Stimulated activated CD4-positive, alpha-beta T cell treated with anti-CD3 and anti-CD28 coated beads, Interleukin-12 subunit alpha, Interleukin-12 subunit beta, amount 100 ng/mL, for 48 hours (primary cell): ENCODE measurements at places on chromosomes 1 and 21.

DNA sequence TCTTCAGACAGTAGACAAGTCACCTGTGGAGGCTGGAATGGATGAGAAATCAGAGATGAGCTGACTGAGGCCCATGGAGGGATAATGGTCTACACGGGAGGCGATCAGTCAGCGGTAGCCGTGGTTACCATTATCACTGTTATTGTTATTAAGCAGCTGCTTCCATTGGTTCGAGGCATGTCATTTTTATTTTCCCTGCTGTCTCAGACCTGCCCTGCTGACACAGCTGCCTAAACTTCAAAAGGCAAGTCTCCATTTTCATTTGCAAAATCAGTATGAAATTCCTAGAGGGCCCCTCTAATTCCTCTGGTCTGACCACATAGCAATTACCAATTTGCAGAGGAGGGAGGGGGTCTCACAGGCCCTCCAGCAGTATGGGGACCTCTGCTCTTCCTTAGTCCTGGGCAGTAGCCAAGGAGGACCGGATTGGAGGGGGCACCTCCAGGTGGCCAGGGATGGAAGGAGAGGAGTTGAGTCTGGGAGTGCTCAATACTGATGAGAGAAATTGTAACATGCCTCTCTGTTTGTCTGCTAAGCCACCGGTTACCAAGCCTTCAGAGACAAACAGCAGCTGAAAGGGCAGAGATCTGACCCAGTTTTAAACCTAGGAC, 184.2 kb downstream of the TRABD2B start:
- DNase-seq: no peak

GRCh38 chr1:65214340-65215027, 66.5 kb downstream of the AK4 start:
- DNase-seq: no peak

DNA sequence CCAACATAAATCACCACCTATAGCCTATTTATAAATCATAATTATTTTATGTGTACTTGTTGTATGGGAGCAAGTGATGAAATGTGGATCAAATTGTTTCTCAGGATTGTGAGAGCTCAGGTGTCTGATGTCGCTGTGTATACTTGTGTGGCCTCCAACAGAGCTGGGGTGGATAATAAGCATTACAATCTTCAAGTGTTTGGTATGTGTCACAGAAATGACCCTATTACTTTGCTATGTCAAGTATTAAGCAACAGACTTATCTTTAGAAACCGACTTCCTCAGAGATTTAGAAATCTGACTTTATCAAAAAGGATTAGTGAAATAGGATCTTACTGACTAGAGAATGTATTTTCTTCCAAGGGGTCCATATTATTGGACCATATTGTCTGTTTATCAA, 280.9 kb downstream of the TPR start:
- no peak for DNase-seq

GRCh38 chr1:63818567-63819325, 44.9 kb downstream of the ROR1 start:
- DNase-seq: no peak

DNA sequence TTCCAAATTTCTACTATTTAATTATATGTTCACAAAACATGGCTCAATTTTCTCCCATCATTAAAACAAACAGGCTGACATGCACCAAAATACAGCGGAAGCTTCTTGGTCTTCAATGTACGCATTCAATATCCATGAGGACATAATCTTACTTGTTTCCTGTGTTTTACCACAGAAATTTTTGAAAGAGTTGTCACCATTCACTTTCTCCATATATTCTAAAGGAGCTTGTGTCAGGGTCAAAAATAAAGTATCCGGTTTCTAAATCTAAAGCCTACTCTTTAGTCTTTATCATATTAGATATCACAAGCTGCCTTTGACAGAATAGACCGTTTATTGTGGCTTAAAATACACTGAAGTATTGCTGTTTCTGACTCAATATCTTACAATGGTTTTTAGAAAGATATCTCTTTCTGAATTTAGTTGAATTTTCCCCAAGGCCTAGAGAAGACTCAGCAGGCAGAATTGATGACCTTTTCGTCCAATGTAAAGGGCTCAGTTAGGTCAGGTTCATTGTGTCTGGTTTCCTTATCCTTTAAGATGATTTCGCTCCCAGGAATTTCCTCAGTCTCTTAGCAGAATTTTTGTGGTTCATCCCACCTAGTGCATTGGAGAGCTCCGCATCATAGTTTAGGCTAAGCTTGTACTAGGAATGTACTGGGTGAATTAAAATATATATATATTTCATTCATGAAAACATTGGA, 717.2 kb downstream of the NCAM2 start:
- no peak for DNase-seq

DNA sequence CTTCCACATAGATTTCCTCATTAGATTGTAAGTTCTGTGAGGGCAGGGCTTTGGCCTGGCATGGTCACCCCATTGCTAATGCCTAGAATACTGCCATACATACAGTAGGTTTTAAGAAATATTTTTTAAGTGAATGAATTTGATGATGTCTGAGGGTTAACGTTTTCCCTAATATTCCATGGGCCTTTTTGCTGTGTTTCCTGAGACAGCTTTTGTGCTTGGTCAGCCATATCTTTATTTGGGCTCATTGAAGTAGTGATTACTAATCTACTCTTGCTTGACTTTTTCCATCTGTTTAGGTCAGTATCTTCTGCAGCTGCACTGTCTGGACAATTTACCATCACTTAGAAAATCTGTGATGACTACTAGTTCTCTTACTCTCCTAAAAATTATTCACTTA, 3.5 kb downstream of the CDC42 start:
- no peak for DNase-seq

- DNase-seq: no peak
Observed at GRCh38 chr1:195866091-195866780, 742.0 kb downstream of the KCNT2 start.

GRCh38 chr1:217053676-217054075, 330.4 kb upstream of the ESRRG start:
- DNase-seq: no peak

DNA sequence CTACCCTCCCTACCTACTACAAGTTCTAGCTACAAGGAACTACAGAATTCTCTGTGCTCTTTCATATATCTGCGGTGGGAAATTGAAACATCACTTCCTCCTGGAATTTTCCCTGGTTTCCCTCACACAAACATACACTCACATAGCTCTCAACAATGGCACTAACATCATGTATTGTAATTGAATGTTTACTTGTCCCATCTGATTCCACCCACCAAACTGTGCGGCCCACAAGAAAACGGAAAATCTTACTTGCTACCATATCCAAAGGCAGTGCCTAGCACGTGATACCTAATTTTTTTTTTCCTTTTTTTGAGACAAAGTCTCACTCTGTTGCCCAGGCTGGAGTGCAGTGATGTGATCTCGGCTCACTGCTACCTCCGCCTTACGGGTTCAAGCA, 33.9 kb downstream of the NDC1 start:
- no peak for DNase-seq
